ENCODE measurements at places on chromosomes 6 and 20. TPM values are rescaled to one million over a fixed set of nuclear protein-coding genes. Genes with fewer than 3 reads are reported as not detected.
A peak's percentile ranks its signal among the peaks of the same experiment; 100 is the strongest.

- H3K4me3 ChIP-seq, result no peak overlapping the region
- H3K36me3 ChIP-seq, result no peaks in the 10 kb centered on the region
- H3K27ac ChIP-seq, result no peak overlapping the region
- H3K4me1 ChIP-seq, result no peaks in the 10 kb centered on the region
- ATAC-seq, result no peak
These were observed 44.5 kb downstream of the EDN1 start for GRCh38 chr6:12334526-12335130.

- ATAC-seq, result no peak
- H3K4me1 ChIP-seq, result no peaks in the 10 kb centered on the region
These were observed 646.3 kb downstream of the UTRN start for GRCh38 chr6:144931172-144932035.

DNA sequence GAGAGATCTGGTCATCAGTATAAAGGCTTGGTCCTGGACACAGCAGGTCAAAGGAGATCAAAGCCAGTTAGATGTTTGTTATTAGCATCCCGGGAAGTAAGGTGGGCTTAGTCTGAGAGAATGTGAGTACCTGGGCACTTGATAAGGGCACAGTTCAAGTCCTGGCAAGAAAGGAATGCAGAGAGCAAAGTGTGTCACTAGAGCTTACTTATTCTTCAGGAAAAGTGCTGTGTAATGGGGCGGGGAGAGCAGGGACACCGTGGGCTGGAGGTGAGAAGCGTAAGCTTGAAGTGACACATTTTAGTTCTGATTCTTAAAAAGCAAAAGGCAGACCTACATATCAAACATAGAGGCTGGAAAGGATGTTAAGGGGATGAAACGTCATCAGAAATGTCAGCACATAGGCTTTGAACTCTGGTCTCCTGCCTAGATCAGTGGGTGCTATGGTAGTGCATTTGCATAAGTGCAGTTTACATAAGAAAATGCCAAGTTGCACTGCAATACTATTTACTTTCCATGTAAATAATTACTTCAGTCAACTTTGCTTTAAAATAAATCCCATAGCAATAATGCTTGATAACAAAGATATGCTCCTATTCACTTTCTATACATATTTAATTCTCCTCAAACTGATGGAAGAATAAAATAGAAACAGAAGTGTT lies 2.6 kb downstream of the SAMD5 start:
- no peak overlapping the region for H3K27ac ChIP-seq
- no peaks in the 10 kb centered on the region for H3K36me3 ChIP-seq
- H3K4me1 ChIP-seq, result peaks cover 12% of the 10 kb centered on the region
- ATAC-seq, result no peak
- H3K4me3 ChIP-seq, result no peak overlapping the region
- H3K27me3 ChIP-seq, result peaks cover 57% of the 10 kb centered on the region

- no peak overlapping the region for H3K27ac ChIP-seq
- H3K27me3 ChIP-seq, result peaks cover 60% of the 10 kb centered on the region
- ATAC-seq, result no peak
- H3K36me3 ChIP-seq, result no peaks in the 10 kb centered on the region
- no peaks in the 10 kb centered on the region for H3K4me1 ChIP-seq
These were observed 5.1 kb downstream of the KCNS1 start for GRCh38 chr20:45095805-45096238.

DNA sequence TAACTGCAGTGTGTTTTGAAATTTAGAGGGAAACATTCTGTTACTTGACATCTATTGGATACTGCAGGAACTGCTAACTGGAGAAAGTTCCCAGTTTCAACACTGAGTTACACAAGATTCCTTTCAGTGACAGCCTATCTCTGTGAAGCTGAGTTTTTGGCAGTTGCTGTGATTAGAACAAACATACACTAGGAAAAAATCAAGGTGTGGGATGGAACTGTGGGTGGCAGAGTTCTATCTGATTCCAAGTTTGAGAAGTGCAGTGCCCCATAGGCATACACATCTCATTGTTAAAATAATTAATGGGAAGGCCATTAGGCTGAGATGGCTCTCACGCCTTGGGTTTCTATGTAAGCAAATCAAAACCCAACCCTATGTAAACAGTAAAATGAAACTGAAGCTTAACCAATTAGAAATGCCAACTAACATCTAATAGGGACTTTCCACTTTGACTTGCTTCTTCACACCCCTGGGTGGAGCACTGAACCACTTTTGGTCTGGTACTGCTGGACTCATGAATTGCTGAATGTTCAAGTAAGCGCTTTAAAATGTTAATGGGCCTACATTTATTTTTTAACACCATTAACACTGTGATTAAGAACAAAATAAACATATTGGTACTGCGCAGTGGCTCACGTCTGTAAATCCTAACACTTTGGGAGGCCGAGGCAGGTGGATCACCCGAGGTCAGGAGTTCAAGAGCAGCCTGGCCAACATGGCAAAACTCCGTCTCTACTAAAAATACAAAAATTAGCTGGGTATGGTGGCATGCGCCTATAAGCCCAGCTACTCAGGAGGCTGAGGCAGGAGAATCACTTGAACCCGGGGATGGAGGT lies 55.2 kb upstream of the TBC1D7 start:
- ATAC-seq, result peak; percentile 86
- H3K4me3 ChIP-seq, result no peak overlapping the region
- peaks cover 16% of the 10 kb centered on the region for H3K4me1 ChIP-seq

The AIF1 gene
- total RNA-seq, result 46.4 TPM

The OPN5 gene
- not detected for total RNA-seq

Data from gastroesophageal sphincter (tissue), 4 donors.